ENCODE measurements at places on chromosomes 11 and 22.

- DNase-seq, result peak; percentile 12
Observed at GRCh38 chr11:45964911-45965389, 42.5 kb downstream of the LARGE2 start.

DNA sequence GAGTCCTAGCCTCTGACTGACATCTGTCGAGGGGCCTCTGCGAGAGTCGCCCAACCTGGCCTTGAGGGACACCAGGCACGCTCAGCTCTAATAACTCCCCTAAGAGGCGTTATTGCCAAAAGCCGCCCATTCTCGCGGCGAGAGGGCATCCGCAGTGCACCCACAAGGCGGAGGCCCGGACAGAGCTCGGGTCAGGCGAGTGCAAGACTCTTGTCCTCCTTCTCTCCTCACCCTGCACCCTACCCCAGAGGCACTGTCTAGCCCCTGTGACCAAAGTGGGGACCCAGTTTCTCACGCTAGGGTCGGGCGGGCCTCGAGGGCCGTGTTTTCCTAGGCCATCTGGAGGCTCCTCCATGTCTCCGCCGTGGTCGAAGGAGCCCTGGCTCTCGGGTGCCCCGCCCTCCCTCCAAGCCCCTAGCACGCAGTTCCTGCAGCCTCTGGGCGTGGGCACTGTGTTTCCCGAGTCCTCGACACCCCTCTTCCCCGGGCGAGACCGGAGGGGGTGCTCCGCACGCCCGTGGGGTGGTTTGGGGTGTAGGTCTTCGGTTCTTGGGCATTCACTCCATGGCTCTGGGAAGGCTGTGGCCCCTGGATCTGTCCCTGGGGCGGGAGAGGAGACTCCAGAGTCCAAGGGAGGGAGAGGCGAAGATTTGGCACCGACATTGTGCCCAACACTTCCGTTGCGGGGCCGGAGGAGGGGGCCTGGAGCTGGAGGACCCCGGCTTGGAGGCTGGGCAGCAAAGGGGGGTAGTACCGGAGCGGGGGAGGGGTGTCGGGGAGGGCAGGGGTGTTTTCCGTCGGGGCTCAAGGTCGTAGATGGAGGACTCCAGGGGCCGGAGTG, 1.0 kb downstream of the CHRM4 start:
- DNase-seq, result no peak

- DNase-seq, result no peak
Observed at GRCh38 chr11:72859126-72859525, 44.9 kb downstream of the ATG16L2 start.

- DNase-seq, result no peak
Observed at GRCh38 chr11:65551572-65552387, 6.4 kb downstream of the LTBP3 start.

GRCh38 chr11:18974192-18974591, 35.0 kb upstream of the MRGPRX1 start:
- DNase-seq, result no peak

GRCh38 chr11:47284151-47284550, 14.2 kb downstream of the MADD start:
- no peak for DNase-seq

- no peak for DNase-seq
Observed at GRCh38 chr11:62075438-62075837, 48.4 kb upstream of the INCENP start.

DNA sequence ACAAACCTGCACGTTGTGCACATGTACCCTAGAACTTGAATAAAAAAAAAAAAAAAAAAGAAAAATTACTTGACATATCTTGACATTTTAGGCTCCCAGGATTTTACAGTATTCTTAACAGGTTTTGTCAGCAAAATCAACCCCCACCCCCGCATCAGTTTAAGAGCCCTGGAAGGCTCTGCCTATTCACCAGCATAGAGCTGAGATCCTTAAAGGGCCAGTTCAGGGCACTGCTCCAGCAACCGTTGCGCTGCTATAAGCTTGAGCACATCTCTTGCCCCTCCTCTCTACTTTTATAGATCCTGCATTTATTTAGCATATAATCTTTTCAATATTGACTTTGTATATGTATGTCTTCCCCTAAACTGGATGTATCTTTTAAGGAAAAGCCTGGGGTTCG, 697 bp upstream of the PAFAH1B2 start:
- no peak for DNase-seq

DNA sequence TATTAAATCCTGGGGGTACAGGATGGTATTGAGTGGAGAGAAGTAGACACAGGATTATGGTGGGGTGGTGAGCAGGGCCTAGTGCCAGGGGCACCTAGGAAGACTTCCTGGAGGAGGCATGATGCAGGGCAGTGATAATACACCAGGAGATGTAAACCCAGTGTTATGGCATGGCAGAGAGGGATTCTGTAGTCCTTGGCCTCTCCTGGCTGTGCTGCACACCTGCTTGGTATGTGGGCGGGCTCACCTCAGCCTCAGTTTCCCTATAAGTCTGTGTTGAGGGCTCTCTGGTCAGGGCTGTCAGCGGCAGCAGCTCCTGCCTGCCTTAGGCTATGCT, 2.2 kb downstream of the PDXP start:
- no peak for DNase-seq

DNA sequence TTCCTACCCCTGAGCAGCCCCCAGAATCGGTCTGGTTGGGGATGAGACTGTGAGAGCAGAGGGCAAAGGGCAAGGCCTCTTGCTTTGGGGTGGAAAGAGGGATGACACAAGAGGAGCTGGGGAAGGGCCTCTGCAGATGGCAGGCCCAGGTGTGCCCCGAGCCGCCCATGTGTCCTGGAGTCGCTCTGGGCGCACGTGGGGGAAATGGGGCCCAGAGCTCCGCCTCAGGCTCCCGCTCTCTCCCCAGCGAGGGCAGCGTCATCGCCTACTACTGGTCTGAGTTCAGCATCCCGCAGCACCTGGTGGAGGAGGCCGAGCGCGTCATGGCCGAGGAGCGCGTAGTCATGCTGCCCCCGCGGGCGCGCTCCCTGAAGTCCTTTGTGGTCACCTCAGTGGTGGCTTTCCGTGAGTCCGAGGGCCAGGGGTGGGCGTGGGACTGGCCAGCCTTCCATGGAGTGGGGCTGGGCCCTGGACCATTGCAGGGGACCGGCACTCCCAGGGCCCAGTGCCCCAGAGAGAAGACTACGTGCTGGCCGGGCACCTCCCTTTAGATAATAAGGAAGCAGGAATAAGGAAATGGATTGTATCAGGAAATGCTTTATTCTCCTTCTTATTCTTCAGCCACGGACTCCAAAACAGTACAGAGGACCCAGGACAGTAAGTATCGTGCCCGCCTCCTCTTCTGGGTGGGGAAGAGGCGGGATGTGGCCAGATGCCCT, 30.1 kb downstream of the ST14 start:
- DNase-seq, result no peak

DNA sequence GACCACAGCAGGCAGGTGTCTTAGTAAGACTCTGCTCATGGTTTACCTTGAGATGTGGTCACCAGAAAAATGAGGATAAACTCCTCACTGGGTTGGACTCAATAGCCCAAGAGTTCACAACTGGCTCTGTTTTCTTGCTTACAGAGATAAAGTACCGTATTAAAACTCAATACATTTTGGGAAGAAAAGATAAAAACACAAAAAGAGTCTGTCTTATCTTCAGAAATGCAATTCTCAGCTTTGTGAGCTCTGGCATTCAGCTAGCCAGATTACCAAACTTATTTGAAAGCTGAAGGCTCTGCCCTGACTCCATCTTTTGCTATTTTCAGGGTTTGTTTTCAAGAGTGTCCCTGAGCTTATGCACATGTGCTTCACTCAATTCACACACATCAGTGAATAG, 75.4 kb downstream of the PHF21A start:
- DNase-seq, result no peak

DNA sequence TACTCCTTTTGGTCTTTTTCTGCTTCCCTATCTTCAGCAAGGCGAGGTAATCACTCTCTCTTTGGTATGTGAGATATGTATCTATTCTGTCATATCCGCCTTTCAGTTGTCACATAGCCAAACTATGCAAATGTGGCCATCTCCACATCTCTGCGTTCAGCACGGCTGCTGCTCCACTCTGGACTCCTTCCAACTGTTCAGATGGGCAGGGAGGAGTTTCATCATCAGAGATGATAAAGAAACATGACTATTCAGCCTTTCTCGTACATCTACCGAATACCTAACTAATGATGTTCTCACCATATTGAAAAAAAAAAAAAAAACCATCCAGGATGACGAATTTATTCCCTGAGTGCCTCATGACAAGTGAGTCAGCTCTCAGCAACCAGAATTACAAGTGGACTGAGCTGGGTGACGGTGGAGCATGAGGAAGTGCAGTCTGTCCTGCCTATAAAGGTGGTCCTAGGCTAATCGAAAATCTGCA, 899.6 kb downstream of the OPCML start:
- no peak for DNase-seq

- no peak for DNase-seq
Observed at GRCh38 chr11:2319791-2320472, 18.1 kb downstream of the TSPAN32 start.

DNA sequence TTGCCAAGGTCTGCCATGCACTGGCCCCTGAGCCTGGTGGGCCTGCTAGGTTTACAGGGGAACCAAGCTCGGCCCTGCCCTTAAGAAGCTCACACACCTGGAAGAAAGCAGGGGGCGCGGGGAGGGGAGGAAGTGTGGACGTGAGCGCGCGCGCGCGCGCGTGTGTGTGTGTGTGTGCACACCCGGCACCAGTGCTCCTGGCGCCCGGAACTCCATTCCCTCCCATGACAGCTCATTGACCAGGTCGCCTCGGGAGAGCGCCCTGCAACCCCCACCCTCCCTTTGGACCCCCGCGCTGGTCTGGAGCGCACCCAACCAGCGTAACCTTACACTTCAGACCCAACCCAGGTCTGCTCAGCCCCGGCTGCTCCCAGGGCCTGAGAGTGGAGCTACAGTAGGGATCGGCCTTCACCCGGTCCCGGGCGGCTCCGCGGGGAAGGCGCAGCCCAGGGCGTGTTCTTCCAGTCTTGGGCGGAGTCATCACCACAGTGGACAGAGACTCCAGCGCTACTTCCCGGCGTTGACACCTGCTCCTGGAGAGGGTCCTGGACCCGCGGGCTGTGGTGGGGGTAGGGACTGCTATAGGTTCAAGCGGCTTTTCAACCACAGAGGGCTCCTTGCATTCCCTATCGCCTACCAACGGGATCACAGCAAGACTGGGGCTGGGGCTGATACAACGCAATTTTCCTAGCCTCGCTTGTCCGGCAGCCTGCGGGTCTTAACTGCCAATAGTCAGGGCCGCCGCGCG, 1.5 kb downstream of the GALNT18 start:
- no peak for DNase-seq
